ENCODE measurements at places on chromosomes 6 and 20.

GRCh38 chr6:135880066-135880972 lies 28.8 kb downstream of the PDE7B start:
- peak; percentile 49 for DNase-seq

DNA sequence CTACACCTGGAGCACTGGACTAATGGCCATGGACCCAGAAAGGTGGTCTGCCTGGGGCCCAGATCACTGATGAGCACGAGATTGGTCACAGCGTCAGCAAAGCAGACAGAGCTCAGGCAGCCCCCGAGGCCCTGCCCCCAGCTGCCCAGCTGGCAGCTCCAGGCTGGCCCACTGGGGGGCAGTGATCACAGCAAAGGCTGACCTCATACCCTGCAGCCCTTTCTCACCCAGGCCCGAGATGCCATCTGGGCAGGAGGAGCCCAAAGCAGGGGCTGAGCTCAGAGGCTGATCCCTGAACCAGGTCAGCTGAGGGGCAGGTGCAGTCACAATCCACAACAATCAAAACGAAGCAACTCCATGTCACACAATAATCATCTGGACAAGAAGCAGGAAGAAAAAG lies 4.1 kb downstream of the MAP1LC3A start:
- no peak for DNase-seq

DNA sequence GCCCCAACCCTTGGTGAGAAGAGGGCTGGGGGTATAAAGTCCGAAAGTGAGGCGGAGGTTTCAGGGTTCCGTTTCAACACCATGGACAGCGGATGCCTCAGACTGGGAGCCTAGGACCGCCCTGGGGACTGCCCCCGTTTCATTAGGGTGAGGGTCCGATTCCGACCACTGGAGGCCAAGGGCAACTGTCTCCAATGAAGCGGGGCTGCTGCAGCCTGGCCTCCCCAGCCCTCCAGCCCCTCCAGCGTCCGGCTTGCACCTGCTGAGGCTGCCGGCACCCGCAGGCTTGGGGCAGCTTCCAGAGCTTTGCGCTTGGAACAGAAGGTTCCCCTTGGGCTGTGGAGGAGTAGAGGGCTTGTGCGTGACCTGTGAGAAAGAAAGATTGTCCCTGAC lies 39.9 kb downstream of the YTHDF1 start:
- no peak for DNase-seq

- no peak for DNase-seq
Observed at GRCh38 chr6:39426073-39426456, 103.6 kb upstream of the KCNK16 start.

DNA sequence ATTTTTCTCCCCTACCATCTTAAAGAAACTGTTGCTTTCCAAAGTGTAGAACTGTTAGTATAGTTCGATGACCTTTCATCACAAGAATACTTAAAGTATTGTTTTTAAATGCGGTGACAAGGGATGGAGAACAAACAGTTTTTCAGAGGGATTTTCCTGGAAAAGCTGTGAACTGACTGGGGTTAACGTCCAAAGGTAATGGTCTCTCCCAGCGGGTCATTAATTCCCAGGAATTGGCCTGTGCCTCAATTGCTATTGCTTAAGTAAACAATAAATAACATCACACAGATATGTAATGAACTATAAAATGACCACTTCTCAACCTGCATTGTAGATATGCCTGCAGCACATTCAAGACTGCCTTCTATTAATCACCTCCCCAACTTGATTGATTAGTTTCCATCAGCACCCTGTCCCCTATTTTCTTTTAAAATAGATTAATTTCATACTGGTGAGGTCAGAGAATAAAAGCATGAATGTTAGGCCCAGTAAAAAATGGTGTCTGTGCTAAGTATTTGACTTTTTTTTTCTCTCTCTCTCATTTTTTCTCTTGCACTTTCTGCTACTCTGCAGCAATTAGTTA lies 268.2 kb downstream of the SAMD5 start:
- DNase-seq, result no peak

GRCh38 chr6:111852725-111853124 lies 20.5 kb downstream of the FYN start:
- DNase-seq, result no peak

GRCh38 chr6:37488476-37488875 lies 11.2 kb downstream of the CCDC167 start:
- DNase-seq, result no peak

DNA sequence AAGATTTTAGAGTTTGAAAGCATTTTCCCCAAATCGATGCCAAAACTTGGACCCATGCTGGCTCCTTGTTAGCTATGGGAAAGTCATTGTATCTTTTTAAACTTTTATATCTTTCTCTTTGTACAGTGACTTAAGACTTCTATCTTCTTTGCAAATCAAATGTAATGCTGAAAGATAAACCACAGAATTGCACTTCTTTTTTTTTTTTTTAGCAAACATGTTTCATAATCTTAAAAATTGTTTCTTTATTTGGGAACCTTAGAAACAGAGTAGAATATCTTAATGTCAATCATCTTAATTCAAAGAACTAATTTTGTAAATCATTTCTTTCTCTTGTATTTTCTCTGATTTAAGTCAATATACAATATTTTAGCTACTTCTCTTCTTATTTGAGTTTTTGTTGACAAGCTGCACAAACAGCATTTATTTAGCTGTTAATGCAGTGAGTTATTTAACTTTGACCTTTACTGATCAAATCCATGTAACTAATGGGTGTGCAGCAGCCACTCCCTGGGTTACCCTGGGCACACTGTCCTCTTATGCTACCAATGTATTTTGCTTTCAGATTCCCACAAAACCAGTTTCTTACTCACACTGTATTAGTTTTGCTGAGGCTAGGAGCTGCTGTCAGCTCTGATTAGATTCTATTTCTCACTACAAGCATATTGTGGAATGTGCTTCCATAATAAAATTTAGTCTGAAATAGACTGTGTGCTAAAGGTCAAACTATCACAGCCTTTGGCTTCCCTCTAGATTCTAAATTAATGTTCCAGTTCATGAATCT lies 279.6 kb downstream of the ADGB start:
- DNase-seq, result no peak

DNA sequence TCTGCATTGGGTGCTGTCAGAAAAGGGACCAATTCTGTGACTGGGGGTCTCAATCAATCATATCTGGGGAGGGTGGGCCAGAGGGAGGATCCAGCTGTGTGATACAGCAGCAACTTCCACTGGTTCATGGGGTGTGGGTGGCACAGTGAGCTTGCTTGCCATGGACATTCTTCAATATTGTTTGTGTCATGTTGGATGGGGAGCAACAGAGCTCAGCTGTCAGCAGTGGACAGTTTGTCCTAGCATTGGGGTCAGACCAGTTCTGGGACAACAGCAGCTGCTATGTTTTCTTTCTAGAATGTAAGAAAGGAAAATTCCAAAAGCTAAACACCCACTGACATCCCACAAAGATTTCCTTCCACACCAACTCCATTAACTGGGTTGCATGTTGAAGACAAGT lies 221.9 kb upstream of the CDH4 start:
- no peak for DNase-seq

GRCh38 chr6:169212436-169212835 lies 41.2 kb downstream of the THBS2 start:
- DNase-seq, result no peak

GRCh38 chr6:23302514-23302913 lies 733.1 kb downstream of the HDGFL1 start:
- DNase-seq, result no peak

- DNase-seq, result no peak
Observed at GRCh38 chr20:37123441-37123840, 27.6 kb upstream of the RBL1 start.

- DNase-seq, result no peak
Observed at GRCh38 chr6:137487181-137487868, 6.9 kb downstream of the OLIG3 start.

- DNase-seq, result no peak
Observed at GRCh38 chr20:32975698-32976674, 28.2 kb downstream of the SUN5 start.

Measured in T-cell (primary cell).